Endodermal cell (in vitro differentiated cells): ENCODE measurements at places on chromosomes 2 and 18. TPM values are rescaled to one million over a fixed set of nuclear protein-coding genes. Genes with fewer than 3 reads are reported as not detected.

DNA sequence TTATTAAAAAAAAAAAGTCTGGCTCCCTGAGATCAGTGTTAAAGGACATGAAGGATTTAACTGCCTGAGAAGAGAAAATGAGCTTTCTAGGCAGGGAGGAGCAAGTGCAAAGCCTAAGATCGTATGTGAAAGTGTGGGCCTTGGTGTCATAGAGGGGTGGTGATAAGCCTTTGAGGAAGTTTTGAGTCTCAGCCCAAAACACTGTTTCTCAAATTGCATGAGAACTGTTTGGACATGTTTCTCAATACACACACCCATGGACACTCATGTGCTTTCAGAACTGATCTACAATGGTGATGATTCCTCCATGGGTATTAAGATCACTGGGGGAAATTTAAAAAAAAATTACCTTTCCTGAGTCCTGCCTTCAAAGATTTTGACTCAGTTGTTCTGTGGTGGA, 336.7 kb upstream of the RND3 start:
- no peak for DNase-seq

DNA sequence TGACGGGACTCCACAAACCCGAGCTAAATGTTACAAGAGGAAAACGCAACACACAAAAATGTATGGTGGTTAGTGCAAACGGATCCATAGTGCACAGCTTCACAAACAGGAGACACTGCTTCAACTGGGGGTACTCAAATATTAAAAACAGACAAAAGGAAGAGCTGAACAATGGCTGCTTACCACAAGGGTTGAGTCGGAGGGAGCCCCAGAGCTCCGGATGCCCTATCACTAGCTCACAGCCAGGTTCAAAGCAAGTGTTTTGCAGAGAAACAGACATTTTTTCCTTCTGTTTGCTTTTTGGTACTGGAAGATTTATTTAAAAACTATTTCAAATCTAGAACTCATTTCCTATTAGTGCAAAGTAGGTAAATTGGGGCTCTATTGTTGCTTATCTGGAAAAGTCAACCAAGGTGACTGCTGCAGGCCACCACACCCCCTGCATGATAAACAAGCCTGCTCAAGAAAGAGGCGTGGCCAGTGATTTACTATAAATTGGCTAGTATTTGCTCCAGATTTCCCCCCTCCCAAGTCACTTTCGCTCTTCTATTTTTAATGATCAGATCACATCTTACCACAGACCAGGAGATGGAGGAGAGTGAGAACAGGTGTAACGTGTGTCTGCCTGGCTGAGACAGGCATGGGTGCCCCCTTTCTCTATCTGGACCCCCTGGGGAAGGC, 46.5 kb downstream of the ZAP70 start:
- peak; percentile 8 for DNase-seq

GRCh38 chr2:183037553-183038340, 510 bp downstream of the NCKAP1 start:
- no peak for DNase-seq

DNA sequence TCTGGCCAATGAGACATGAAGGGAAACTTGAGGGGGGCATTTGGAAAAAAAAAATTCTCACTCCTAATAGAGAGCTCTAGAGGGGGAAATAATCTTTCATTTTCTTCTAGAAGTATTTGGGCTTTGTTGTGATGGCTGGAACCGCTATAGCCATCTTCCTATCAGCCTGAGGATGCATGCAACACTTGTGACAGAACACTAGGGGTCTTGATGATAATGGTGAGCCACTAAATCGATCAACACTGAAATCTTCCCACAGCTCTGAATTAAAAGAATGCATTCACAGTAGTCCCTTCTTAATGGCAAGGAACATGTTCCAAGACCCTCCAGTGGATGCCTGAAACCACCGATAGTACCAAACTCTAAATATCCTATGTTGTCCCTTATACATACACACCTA, 325.3 kb downstream of the LNPK start:
- DNase-seq, result no peak

GRCh38 chr2:2581331-2582159, 250.5 kb upstream of the MYT1L start:
- peak; percentile 34 for DNase-seq

DNA sequence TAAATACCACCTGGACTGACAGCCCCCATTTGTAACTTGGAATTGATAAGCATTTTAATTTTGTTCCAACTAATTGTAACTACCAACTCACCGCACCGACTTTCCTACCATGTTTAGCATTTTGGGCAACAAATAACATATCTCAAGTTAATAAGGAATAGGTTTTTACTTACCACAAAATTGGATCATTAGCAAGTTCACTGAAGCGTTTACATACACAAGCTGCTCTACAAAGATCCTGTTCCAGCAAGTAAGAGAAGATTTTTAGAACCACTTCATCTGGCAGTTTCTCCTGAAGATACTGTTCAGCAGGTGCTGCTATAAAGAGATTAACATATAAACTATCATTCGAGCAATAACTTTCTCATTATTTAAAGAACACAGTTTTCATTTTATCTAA, 55.7 kb downstream of the MSH6 start:
- no peak for DNase-seq

- no peak for DNase-seq
Observed at GRCh38 chr2:181036445-181036844, 56.0 kb downstream of the UBE2E3 start.

DNA sequence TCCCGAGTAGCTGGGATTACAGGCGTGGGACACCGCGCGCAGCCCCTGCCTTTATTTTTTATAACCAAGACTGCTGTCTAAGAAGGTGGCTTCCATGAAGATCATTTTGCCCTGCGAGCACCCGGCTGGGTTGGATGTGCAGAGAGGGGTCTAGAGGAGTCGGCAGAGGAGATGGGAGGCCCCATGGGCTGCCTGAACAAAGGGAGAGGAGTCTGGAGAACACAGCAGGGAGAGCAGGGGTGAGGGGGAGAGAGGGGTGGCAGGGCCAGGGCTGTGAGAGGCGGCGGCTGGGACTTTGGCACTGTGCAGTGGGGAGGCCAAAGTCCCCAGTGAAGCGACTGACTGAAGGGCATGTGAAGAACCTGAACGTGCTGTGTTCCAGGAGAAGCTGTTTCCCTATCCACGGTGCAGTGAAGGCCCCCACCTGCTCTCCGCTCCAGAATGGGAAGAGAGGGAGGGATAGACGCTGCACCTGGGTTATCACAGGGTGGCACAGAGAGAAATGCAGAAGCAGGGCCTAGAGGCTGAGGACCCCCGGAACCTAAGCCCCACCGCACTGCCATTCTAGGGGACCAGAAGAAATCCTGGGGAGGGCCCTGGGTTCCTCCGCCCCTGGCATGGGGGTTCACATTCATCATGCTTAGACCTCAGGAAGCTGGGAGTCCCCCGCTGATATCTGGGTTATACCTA, 24.8 kb upstream of the FOSL2 start:
- DNase-seq, result peak; percentile 26

GRCh38 chr18:58793361-58793760, 71.3 kb upstream of the ZNF532 start:
- DNase-seq, result no peak

DNA sequence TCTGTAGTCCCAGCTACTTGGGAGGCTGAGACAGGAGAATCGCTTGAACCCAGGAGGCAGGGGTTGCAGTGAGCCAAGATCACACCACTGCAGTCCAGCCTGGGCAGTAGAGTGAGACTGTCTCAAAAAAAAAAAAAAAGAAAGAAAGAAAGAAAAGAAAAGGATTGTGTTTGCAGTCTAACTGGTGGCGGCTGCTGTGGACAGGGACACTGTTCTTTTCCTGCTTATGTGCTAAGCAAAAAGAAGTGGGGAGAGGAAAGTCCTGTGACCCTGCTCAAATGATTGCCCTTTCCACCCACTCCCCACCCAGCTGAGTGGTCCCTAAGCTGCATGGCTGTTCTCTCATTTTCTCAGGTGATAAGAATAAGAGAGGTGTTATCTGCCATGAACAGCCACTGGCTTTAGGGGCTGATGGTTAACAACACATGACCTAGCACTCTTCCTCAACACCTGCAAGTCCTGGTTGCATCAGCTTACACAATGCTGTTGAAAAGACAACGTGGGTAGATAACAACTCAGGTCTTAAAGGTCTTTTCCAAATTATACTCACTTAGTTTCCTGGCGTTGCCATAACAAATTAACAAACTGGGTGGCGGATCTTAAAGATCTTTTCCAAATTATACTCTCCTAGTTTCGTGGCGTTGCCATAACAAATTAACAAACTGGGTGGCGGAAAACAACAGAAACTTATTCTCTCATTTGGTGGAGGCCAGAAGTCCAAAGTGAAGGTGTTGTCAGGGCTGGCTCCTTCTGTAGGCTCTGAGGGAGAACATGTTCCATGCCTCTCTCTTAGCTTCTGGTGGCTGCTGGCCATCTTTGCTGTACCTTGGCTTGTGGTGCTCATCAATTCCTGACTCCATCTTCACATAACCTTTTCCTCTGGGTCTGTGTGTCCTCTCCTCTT, 90.3 kb upstream of the RTN4 start:
- peak; percentile 31 for DNase-seq

GRCh38 chr2:16012626-16013358, 72.4 kb downstream of the MYCN start:
- DNase-seq, result peak; percentile 70

DNA sequence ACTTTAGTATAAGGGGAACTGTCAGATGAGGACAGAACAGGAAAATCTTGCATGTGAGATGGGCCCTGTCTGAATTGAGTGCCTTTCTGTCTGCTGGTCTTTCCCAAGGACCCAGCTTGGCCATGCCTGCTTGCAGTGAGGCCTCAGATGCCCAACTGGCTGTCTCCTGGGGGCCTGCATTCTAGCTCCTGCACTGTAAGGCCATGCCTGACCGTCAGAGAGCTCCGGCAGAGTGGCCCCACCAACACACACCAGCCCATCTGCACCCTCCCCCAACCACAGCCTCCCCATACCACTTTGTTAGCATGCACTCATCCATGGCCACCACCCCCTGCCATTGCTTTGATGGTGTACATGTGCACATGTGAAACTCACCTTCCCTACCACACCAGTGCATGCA, 190.4 kb upstream of the RPRM start:
- no peak for DNase-seq

- no peak for DNase-seq
Observed at GRCh38 chr18:44672506-44672905, 8.2 kb upstream of the SETBP1 start.

GRCh38 chr2:134232461-134232860, 21.4 kb upstream of the MGAT5 start:
- no peak for DNase-seq

GRCh38 chr2:121804997-121805765, 49.7 kb downstream of the TSN start:
- DNase-seq, result no peak

- peak; percentile 22 for DNase-seq
Observed at GRCh38 chr2:126796931-126797621, 101.6 kb upstream of the TEX51 start.

DNA sequence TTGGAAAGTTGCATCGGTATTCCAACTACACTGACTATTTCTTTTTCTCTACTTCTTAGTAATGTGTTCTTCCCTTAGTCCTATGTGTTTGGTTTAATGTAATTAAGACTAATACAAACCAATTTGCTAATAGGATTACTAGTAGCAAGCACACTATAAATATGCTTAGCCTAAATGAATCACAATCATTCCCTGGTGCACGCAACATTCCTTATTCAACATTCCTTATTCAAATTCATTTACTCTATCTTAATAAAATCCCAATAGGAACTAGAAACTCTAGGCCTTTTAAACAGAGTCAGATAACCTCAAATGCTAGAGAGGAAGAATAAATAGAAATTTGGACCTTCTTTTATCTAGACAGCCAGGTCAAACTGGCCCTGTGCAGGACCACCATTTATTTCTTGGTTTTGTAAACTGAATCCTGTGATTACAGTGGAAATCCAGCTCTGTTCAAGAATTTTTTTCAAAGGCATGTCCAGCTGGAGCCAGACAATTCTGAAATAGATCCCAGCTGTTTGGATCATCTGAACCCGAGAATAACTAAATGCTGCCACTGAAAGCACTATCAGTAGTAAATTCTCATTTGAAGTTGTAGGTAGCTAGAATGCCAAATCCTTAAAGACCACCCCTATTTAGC, 103.1 kb downstream of the PPP1R1C start:
- no peak for DNase-seq

GRCh38 chr2:100870652-100871531, 51.0 kb downstream of the NPAS2 start:
- peak; percentile 73 for DNase-seq

DNA sequence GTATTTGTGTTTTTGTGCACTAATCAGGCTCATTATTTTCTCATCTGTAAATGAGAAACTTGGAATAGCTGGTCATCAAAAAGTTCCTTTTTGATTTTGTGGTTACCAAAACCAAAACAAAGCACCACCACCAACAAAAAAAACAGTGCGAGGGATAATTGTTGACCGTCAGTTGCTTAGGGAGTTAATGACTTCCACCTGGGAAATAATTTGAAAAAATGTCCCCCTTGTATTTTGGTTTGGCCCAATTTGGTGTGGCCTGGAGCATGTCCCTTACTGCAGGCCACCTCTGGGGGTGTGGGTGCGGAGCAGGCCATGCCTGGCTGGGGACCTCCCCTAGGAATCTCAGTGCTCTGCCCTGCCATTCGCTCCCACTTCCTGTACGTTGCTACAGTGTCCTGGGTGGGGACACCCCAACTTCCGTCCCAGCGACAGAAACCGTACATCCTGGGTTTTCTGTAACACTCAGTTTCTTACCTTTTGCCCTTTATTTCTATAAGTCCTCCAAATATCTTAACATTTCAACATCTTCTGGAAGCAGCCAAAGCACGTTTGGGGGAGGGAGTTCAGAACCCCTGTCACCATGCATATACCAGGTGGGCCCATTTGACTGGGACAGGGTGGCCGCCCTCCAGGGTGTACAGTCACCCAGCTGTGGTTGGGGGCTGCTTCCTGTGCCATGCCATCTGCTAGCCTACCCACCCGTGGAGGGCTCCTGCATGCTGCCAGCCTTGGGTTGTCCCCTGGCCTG, 31.3 kb downstream of the NCK2 start:
- DNase-seq, result no peak

GRCh38 chr2:226684563-226684959, 115.1 kb downstream of the IRS1 start:
- no peak for DNase-seq

The DNAH7 gene
- total RNA-seq, result 1.1 and 1.5 TPM in 2 replicates

The NFU1 gene
- 37.0 and 47.3 TPM in 2 replicates for total RNA-seq

The TACR1 gene
- 0.09 and 0.14 TPM in 2 replicates for total RNA-seq
